Stromal cell of bone marrow (primary cell): ENCODE measurements at places on chromosomes 5 and 9.

DNA sequence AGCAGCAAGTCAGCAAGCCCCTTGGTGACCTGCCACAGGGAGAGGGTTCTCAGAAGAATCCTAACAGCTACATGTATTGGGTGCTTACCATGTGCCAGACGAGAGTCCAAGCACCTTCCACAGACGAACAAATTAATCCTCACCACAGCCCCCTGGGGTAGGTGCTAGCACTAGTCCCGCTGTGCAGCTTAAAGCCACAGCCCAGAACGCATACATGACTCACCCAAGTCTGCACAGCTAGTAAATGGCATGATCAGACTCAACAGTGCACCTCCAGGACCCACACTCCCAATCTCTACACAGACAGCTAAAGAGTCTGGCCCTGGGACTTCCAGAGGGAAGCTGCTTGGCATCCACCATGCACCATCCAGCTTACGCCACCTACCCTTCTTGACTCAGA, 111.5 kb downstream of the PAX5 start:
- DNase-seq: no peak

DNA sequence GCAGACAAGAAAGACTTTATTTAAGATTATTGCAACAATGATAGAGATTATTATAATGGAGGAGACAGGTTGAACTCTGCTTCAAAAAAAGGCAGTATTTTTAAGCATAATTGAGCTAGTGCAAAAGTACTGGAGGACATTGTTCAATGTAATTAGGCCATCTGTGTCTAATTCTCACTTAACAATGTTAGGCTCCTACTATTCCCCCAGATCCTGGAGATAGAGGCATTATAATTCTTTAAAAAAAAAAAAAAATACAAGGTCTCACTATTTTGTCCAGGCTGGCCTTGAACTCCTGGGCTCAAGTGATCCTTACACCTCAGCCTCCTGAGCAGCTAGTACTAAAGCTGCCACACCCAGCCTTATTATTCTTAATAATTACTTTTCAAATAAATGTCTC, 193.4 kb upstream of the NUDT12 start:
- no peak for DNase-seq

DNA sequence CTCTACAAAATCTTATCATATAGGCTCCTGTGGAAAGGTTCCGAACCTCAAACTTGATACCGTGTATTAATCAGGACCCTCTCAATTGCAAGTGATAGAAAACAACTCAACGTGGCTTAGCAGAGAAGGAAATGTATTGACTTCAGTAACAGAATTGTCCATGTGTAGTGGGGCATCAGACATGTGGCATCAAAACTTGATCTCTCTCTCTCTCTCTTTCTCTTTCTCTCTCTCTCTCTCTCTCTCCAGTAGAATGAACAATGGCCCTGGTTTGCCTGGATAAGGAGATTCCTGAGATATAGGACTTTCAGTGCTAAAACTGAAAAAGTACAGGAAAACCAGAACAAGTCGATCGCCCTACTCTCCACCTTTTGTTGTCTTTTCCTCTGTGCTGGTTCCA, 168.2 kb downstream of the DRD1 start:
- no peak for DNase-seq

DNA sequence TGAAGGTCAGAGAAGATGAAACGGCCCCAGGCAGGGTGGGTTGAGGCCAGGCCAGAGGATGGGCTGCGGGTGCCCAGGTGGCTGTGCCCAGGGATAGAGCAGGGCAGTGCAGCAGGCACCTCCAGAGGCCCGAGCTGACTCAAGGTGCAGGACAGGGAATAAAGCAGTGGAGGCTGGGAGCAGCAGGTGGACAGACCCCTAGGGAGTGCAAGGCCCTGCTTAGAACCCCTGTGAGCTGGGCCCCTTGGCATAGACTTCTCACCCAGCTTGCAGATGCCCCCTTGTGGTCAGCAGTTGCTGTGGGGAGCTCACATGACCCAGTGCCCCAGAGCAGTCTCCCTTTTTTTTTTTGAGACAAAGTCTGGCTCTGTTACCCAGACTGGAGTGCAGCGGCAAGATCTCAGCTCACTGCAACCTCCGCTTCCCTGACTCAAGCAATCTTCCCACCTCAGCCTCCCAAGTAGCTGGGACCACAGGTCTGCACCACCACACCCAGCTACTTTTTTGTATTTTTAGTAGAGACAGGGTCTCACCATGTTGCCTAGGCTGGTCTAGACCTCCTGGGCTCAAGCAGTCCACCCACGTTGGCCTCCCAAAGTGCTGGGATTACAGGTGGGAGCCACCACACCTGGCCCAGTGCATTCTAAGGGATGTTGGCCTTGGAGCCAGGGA, 118.8 kb downstream of the WNK2 start:
- peak; percentile 21 for DNase-seq

DNA sequence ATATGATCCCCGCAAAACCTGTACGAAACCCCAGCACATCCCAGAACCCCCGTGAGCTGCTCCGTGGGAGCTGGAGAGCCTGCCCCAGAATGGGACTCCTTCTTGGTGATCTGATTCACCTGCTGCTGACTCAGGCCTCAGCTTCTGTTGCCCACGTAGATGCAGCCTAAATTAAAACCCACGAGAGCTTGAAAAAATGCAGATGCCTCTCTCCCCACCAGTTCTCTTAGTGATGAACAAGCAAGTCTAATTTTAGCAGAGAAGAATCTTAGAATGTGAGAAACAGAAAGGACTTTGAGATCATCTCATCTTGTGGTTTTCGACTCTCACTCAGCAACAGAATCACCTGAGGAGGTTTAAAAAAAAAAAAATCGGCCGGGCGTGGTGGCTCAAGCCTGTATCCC, 57.6 kb downstream of the TMOD1 start:
- DNase-seq: no peak

DNA sequence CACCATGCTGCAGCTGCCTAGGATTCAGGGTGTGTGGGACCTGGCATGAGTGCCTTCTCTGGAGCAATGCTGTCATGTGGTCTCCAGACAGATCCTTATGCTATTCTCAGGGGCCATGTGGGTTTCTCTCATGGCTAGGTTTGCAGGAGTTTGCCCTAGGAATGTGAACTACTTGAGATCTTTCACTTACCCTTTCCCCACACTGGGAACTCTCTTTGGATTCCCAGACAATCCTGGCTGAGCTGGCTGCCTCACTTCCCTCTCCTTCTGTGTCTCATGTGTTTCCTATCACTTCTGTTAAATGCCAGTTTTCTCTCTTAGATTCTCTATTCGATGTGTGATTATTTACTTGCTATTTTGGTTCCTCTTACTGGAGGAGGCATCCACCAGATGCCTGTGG, 270.2 kb upstream of the RASA1 start:
- no peak for DNase-seq

DNA sequence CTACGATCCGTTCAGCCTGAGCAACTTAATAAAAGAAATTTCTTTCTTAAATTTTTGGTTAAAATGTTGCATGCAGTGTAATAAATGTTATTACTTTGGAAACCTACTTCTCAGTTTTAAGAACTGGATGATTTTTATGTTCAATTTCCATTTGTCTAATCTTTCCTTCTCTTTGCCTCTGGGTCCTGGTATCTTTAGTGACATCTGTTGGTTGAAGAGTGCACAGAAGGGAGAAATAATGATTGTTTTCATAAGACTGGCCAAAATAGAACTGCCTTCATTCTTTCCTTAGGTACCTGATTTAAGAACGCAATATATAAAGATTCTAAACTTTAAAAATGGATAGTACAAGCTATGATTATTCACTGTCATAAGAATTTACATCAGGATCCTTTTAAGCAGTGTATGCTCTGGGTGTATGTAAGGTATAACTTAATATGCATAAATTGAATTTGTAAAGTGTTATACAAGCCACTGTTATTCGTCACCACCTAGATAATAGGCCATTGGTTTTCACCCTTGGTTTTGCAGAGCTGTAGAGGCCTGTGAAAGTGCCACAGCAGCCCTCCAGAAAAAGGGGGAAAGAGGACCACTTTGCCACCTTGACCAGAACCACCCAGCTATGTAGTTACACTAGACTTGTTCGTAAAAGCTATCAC, 82.8 kb upstream of the TLX3 start:
- no peak for DNase-seq
